ENCODE measurements at places on chromosomes 2 and 18.

DNA sequence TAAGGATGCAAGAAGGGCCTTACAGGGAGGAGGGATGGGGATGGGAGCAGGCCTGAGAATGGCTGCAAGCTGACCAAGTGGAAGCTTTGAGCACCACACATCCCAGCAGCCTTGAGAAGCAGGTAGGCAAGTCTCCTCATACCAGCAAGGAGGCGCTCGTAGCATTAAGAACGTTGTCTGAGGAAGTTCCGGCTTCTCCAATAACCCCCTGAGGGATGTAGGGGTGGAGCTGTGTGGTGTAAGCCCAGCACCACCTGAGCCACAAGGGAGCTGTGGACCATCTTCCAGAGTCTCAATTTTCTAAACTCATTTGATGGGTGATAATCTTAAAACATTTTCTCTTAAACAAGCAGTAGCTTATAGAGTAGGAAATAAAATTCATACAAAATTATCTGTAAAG lies 50.6 kb downstream of the ST3GAL5 start:
- DNase-seq: no peak

- no peak for DNase-seq
Observed at GRCh38 chr18:65762556-65762955, 11.7 kb downstream of the CDH7 start.

- DNase-seq: no peak
Observed at GRCh38 chr2:134174711-134175110, 79.2 kb upstream of the MGAT5 start.

GRCh38 chr18:43589611-43590151 lies 312.4 kb upstream of the SYT4 start:
- no peak for DNase-seq

GRCh38 chr2:227267410-227268115 lies 57.5 kb upstream of the MFF start:
- DNase-seq: no peak

GRCh38 chr2:230866756-230867523 lies 2.2 kb downstream of the ITM2C start:
- no peak for DNase-seq

All from AG04449 (cell line).